Fibroblast of pulmonary artery (primary cell): ENCODE measurements at places on chromosomes 12 and 14.

DNA sequence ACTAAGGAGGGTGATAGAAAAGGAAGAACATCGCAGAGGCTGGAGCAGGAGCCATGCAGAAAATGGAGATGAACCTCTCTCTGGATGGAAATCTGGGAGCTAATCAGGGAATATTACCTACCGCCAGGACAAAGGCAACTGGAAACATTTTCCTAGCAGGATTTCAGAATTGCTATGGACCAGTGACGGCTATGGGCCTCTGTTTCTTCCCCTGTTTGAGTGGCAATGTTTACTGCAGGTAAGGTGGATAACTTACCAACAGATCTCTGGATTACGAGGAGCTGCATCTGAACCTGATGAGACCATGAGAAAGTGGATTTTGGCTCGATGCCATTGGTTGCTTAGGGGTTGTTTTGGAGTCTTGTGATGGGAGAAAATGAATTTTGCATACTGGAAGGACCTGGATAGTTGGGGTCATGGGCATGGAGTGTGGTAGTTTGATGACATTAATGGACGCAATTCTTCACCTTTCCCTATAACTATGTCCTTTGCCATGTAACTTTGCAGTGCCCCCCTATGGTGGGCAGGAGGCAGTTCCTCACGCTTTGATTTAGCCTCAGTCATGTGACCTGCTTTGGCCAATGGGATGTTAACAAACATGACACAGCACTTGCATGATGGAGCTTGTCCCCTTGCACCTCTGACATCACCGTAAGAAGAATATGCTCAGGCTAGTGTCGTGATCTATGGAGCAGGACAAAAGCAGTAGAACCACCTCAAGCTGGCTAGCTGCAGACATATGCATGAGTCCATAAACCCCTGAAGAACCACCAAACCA, 51.1 kb downstream of the CALM1 start:
- DNase-seq: no peak

DNA sequence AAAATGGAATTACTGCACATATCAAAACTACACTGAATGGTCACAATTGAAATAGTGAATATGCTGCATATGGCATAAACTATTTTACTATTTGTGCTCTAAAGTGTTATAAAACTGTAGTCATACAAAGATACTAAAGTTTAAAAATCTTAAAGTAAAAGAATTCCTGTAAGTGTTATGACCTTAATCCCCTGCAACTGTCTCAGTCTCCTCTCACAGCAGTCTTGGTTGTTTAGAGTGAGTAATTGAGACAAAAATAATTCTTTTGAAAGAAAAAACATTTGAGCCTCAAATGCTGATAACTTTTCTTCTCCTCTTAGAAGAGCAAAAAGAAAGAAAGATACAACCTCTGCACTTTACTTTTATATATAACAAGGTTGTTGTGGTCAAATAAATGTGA, 99.9 kb downstream of the SYT1 start:
- DNase-seq: no peak

- DNase-seq: no peak
Measured at GRCh38 chr12:94488463-94488862, 28.8 kb upstream of the CEP83 start.

GRCh38 chr12:130253866-130254265, 83.8 kb upstream of the PIWIL1 start:
- no peak for DNase-seq

GRCh38 chr14:30719137-30719536, 97.0 kb downstream of the SCFD1 start:
- DNase-seq: no peak

GRCh38 chr12:72829838-72830237, 557.7 kb downstream of the TRHDE start:
- no peak for DNase-seq

DNA sequence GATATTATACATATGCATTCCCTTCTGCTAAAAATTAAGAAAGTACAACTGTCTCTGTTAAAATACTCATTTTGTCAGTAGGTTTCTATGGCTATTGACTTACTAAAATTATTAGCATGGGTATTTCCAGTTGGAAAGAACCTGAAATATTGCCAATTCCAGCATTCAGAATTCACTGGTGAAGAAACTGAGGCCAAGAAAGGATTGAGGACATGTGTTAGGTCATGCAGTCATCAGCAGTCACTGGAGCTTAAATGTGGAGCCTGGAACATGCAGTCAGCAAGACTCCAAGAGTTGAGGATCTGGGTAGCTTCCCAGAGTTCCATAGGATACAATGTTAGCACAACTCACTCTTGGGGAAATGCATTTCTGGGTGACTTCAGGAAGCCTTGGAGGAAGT, 1335.6 kb downstream of the AACS start:
- DNase-seq: no peak

DNA sequence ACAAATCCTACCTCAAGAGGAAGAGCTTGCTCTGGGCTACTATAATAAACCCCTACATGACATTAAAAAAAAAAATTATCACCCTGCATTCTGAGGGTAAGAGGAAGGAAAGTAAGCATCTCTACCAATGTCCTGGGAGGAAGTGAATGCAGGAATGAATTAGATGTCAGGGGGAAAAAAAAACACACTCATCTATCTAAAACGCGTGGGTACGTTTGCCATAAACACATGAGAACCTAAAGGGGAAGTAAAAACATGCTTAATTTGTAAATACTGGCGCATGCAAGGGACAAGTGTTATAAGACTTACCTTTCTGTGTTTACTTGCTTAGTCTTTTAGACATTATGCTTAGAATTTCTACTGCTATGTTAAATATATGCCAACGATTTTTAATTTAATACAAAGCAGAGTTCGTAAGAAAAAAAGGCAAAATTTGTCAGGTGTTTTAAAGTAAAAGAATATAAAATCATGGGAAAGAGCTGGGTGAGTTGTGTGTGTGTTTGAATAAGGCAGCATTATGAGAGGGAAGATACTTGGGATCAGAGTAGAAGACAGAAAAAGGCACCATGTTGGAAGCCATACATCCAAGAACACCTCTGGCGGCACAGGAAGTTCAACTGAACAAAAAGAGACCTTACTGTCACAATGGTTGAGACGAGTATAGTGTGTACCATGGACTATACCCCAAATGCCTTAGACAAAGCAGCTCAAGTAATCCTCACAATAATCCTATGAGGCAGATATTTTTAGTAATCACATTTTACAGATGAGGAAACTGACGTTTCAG, 1.5 kb downstream of the TMED8 start:
- DNase-seq: no peak

DNA sequence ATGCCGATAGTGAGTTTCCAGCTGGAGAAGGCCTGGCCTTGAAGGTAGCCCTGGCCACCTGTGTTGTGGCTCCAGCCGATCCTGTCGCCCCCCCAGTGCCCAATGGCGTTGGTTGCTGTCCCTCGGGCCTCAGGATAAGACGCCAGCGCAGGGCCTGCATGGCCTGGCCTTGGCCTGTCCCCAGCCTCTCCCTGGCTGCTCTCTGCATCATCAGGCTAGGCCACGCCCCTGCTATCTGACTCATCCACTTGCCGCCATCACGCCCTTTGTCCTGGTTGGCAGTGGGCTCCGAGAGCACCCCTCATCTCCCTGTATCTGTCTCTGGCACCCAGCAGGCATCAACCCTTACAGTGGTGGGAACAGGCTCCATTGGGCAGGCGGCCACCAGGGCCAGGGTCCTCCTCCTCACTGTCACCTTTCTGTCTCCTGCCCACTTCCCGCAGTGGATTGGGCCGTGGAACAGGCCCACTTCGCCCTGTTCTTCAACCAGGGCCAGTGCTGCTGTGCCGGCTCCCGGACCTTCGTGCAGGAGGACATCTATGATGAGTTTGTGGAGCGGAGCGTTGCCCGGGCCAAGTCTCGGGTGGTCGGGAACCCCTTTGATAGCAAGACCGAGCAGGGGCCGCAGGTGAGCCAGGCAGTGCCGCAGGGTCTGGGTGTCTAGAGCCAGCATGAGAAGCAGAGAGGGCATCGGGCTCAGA, 25.6 kb downstream of the ALDH2 start:
- no peak for DNase-seq

DNA sequence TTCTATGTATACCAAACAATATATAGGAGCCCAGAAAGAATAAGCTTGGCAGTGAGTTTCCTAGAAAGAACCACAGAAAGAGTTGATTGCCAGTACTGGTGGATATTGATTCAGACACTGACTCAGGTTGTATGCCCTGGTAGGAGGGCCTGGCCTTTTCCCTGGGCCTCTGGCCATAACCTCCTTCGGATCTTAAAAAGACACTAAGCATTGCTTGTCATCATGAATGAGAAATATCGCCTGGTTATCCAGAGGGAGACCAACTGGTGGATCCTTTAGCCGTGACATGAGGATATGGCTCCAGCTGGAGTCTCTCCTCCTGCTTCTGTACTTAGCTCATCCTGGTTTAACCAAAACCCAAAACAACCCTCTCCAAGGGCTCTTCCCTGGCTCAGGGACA, 231.5 kb downstream of the MSRB3 start:
- DNase-seq: no peak

DNA sequence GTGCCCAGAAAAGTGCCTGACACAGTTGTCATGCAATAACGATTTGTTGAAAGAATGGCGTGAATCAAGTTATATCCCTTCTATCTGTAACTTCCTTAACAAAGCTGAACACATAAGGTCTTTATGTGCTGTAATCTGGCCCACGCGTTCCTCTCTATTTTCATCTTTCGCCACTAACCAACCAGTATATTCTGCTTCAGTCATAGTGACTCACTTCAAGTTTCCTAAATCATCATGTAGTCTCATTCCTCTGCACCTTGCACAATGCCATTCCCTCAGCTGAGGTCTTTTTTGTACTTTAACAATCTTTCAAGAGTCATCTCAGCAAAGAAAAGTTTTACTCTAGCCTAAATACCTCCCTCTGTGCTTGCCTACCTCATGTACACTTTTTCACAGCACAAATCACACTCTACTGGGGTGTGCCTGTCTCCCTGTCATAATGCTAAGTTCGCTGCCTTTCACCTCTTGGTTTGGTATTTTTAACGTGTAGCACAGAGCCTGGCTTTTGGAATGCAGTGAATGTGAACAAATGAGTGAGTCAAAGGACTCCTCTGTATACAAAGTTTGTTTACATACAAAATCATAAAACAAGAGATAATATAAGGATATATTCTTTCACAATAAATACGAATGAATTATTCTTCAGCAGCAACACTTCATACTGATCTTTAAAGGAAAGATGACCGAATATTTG, 2.9 kb upstream of the CMAS start:
- DNase-seq: peak; percentile 79

GRCh38 chr12:100857418-100857817, 62.8 kb downstream of the ANO4 start:
- DNase-seq: no peak

GRCh38 chr12:131391399-131391798, 319.5 kb upstream of the SFSWAP start:
- no peak for DNase-seq

DNA sequence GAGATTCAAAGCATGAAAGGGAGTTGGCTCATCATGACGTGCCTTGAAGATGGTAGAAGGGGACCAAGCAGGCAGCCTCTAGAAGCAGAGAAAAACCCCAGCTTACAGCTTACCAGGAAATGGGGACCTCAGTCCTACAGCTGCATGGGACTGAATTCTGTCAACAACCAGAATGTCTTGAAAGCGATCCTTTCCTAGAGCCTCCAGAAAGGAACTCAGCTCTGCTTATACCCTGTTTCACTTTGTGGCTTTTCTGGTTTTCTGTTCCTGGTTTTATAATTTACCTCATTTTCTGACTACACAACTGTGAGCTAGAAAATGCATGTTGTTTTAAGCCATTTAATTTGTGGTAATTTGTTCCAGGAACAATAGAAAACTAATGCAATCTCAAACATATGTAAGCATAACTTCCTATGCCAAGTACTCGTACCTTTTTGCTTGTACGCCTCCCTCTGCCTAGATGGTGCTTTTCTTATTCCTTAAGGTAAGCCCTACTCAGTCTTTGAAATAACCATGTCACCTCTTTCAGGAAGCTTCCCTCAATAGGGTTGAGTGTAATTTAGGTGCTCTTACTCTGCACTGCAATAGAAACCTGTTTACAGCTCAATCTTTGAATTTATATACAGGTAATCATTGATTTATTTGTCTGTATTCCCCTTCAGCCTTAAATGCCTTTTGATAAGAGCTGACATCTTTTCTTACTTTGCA, 348.8 kb downstream of the TMEM117 start:
- DNase-seq: no peak

DNA sequence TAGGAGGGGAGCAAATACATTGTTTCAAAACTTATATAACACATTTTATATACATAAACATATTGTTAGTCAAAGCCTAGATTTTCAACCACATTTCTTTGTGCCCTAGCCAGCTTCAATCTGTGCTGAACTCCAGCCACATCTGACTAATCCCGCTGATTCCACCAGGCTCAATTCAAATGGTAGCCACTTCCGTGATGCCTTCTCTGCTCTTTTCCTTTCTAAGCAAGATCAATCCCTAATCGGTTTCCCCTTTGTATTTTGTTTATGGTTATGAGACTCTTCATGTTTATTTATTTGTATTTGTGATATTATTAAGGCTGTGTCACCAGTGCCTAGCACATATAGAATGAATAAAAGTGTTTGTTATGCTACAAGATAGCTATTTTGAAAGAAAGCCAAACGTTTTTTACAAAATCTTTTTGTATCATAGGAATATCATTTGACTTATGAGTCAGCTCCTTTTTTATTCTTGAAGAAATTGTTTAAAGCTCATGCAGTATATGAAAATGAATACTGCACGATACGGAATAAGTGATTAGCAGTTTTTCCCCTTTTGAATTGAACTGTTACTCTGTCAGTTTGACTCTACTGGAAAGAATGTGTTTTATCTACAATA, 110.2 kb downstream of the PLEKHA5 start:
- peak; percentile 74 for DNase-seq

DNA sequence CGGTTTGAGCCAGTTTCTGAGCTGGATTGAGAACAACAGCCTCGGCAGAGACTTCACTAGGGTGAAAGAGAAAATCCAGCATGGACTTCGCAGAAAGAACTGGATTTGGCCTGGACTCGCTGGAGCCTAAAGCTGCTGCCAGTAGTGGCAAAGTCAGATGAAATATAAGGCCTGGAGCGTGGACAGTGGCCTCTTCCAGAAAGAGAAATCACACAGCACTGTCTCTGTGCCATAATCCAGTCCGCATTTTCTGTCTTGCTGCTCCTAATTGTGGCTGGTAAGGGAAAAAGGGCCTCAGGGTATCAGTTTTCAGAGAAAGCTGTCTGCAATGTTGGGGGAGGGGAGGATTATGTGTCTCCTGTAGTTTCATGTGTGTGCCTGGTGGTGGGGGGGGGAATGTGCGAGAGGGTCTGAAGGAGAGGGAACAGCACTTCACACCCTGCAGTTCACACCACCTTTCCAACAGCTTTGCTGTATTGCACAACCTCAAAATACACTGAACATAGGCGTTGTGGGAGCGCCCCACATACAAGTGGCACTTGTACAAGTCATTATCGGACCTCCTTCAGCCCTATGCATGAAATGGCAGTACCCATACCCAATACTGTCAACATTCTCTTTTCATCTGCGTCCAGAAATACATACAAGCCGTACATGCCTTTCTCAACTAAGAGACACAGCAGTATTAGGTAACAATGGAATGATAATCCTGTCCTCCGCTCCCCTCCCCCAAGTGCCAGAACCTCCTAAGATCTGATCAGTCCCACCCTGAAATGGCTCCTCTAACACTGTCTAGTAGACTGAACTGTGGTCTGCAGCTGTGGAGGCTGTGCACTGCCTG, 107.5 kb upstream of the ATF7IP start:
- peak; percentile 100 for DNase-seq

- DNase-seq: no peak
Measured at GRCh38 chr14:39442293-39442692, 10.1 kb upstream of the FBXO33 start.
